ENCODE measurements at places on chromosomes 1 and 21. TPM values are rescaled to one million over a fixed set of nuclear protein-coding genes. Genes with fewer than 3 reads are reported as not detected.

GRCh38 chr1:116232989-116233514 is 121.9 kb downstream of the MAB21L3 start:
- no peak overlapping the region for H3K4me3 ChIP-seq
- no peak overlapping the region for H3K27ac ChIP-seq
- H3K36me3 ChIP-seq = no peaks in the 10 kb centered on the region

GRCh38 chr1:25795946-25796810 is 3.8 kb upstream of the SELENON start:
- H3K4me3 ChIP-seq = no peak overlapping the region
- H3K36me3 ChIP-seq = no peaks in the 10 kb centered on the region
- H3K4me1 ChIP-seq = peaks cover 26% of the 10 kb centered on the region
- H3K27me3 ChIP-seq = no peaks in the 10 kb centered on the region

GRCh38 chr1:58753431-58753866 is 30.4 kb downstream of the JUN start:
- H3K4me3 ChIP-seq = no peak overlapping the region
- H3K36me3 ChIP-seq = no peaks in the 10 kb centered on the region
- H3K27ac ChIP-seq = peak overlapping the region; percentile 95
- no peak for DNase-seq

- no peaks in the 10 kb centered on the region for H3K27me3 ChIP-seq
- H3K4me1 ChIP-seq = no peaks in the 10 kb centered on the region
- H3K27ac ChIP-seq = no peak overlapping the region
- H3K4me3 ChIP-seq = no peak overlapping the region
- no peaks in the 10 kb centered on the region for H3K36me3 ChIP-seq
These were observed 240.2 kb upstream of the PTBP2 start for GRCh38 chr1:96481409-96481808.

The AADACL4 gene
- polyA plus RNA-seq = 0.32 TPM

GRCh38 chr21:31349208-31349607 is 5.1 kb upstream of the TIAM1 start:
- H3K27ac ChIP-seq = no peak overlapping the region
- H3K4me1 ChIP-seq = peaks cover under 1% of the 10 kb centered on the region
- DNase-seq = no peak
- no peak overlapping the region for H3K4me3 ChIP-seq
- H3K36me3 ChIP-seq = no peaks in the 10 kb centered on the region

The SLC30A2 gene
- polyA plus RNA-seq = not detected

The ERO1B gene
- polyA plus RNA-seq = 0.79 TPM

GRCh38 chr1:81869307-81869706 is 68.6 kb downstream of the ADGRL2 start:
- peaks cover 2% of the 10 kb centered on the region for H3K4me1 ChIP-seq
- no peak for DNase-seq
- no peaks in the 10 kb centered on the region for H3K27me3 ChIP-seq
- H3K27ac ChIP-seq = no peak overlapping the region
- no peaks in the 10 kb centered on the region for H3K36me3 ChIP-seq
- H3K4me3 ChIP-seq = no peak overlapping the region

- H3K36me3 ChIP-seq = no peaks in the 10 kb centered on the region
- H3K4me3 ChIP-seq = no peak overlapping the region
- no peak overlapping the region for H3K27ac ChIP-seq
- DNase-seq = no peak
- H3K27me3 ChIP-seq = no peaks in the 10 kb centered on the region
These were observed 185.0 kb downstream of the MATN1 start for GRCh38 chr1:30538226-30538992.

The COL8A2 gene
- 2.6 TPM for polyA plus RNA-seq

- no peak for DNase-seq
- peaks cover 14% of the 10 kb centered on the region for H3K4me1 ChIP-seq
- no peaks in the 10 kb centered on the region for H3K27me3 ChIP-seq
- H3K27ac ChIP-seq = no peak overlapping the region
These were observed 4.1 kb downstream of the TMEM240 start for GRCh38 chr1:1536019-1536937.

DNA sequence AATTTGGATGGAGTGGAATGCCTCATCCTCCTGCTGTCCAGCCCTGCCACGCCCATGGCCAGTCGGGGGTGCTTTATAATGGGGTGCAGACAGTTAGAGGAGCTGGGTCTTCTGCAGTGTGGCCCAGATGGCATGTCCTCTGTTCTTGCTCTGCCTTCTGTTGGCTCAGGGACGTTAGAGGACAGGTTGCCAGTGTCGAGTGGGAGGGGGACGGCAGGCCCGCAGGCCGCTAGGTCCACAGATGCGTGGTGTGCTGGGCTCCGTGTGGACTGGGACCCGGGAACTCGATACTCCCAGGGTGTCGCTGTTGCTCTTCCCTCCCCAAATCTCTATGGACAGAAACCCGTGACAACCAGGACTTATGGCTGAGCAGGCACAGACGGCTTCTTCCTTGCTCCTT is 33.3 kb downstream of the SIM2 start:
- H3K4me3 ChIP-seq = no peak overlapping the region
- no peaks in the 10 kb centered on the region for H3K36me3 ChIP-seq
- no peak for DNase-seq
- no peak overlapping the region for H3K27ac ChIP-seq
- peaks cover 5% of the 10 kb centered on the region for H3K4me1 ChIP-seq

The AADACL3 gene
- polyA plus RNA-seq = not detected

The HSD3B2 gene
- not detected for polyA plus RNA-seq

DNA sequence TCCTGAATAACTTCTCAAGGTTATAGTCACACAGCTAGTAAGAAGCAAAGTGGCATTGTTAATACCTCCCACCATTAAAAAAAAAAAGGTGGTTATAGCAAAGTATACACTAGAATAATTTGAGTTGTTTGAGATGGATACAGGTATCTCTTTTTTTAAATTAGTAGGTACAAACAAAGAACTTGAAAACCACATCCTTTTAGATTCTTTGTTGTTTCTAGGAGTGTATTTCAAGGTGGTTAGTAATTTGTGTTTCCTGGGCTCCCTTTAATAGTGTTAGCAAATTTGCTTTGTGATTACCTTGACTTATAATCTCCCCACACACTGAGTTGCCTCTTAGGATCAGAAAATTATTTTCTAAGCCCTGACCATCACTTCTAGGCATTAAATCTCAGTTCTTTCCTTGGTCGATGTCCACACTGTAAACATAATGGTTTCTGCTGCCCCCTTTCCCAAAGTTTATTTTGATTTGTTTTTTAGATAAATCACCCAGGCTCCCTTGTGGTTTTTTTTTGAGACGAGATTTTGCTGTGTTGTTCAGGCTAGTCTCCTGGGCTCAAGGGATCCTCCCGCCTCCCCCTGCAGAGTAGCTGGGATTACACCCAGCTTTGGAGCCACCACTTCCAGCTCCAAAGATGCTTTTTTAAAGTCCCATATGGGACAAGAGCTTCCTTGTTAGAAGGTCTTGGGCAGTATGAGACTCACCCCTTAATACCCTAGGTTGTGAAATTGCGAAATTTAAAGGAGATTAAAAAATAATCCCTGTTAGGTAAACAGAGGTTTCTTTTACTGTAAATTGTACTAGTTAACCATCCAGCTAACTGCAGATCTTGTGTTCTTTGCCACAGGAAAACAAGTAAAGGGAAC is 6.2 kb downstream of the AKIRIN1 start:
- H3K36me3 ChIP-seq = peaks cover 46% of the 10 kb centered on the region
- H3K4me1 ChIP-seq = no peaks in the 10 kb centered on the region
- no peak overlapping the region for H3K27ac ChIP-seq
- DNase-seq = no peak
- H3K4me3 ChIP-seq = no peak overlapping the region
- no peaks in the 10 kb centered on the region for H3K27me3 ChIP-seq

GRCh38 chr1:15722836-15723532 is 13.1 kb upstream of the SLC25A34 start:
- H3K36me3 ChIP-seq = peaks cover 70% of the 10 kb centered on the region
- H3K4me1 ChIP-seq = no peaks in the 10 kb centered on the region
- no peak for DNase-seq
- no peak overlapping the region for H3K27ac ChIP-seq

The PKN2 gene
- 11.2 TPM for polyA plus RNA-seq

GRCh38 chr21:34675871-34676270 is 7.1 kb downstream of the CLIC6 start:
- no peak overlapping the region for H3K27ac ChIP-seq
- H3K27me3 ChIP-seq = peaks cover 26% of the 10 kb centered on the region
- H3K36me3 ChIP-seq = no peaks in the 10 kb centered on the region
- no peak overlapping the region for H3K4me3 ChIP-seq
- no peak for DNase-seq

DNA sequence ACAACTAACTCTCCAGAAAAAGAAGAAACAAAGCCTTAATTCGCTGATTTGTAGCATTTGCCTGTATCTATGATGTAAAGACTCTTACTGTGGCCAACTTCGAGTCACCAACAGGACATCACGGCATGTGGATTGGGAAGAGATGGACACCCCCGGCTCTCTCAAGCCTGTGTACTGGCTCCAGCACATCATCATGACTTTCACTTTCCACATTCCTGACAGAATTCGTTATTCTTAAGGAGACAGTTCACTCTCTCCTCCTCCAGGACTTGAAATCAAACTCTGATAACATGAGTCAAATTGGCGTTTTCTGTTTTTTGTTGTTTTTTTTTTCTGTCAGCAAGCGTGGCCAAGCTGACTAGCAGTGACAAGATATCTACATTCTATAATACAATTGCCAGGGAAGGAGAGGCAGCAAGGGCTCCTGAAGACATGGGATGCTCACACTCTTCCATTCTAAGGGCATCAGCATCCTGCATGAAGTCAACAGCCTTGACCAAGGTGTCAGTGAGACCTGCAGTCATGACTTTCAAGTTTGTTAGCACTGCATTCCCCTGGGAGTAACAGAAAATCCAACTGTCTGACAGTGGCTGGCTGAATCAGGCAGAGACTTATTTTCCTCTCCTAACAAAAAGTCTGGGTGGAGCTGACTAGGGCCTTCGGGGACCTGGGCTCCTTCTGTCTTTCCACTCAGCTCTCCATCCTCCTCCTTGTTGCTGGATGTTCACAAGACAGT is 13.3 kb upstream of the TRAF3IP3 start:
- H3K4me3 ChIP-seq = no peak overlapping the region
- DNase-seq = no peak
- H3K27me3 ChIP-seq = no peaks in the 10 kb centered on the region

- no peak for DNase-seq
- H3K27ac ChIP-seq = no peak overlapping the region
- H3K36me3 ChIP-seq = no peaks in the 10 kb centered on the region
- no peaks in the 10 kb centered on the region for H3K4me1 ChIP-seq
- H3K27me3 ChIP-seq = no peaks in the 10 kb centered on the region
These were observed 11.6 kb upstream of the POU2F1 start for GRCh38 chr1:167209044-167209443.

DNA sequence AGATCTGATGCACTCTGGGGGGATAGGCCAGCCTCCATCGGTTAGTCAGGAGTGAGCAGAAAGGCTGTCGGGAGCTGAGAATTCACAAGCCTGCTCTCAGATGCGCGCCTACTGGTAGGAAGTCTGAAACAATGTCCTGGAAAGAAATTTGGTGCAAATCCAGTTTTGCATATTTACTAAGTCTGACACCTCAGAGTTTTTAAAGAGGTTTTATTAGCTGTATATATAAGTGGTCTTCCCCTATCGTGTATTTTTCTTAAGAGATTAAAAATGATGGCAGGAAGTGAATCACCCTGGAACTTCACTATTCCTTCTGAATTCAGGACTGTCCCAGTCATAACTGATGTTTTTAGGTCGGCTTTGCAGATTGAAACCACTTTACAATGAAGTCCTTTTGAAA is 99.8 kb upstream of the C1orf105 start:
- no peaks in the 10 kb centered on the region for H3K27me3 ChIP-seq
- no peak for DNase-seq

GRCh38 chr1:7754234-7754633 is 16.9 kb upstream of the VAMP3 start:
- H3K4me3 ChIP-seq = no peak overlapping the region
- H3K36me3 ChIP-seq = peaks cover 2% of the 10 kb centered on the region
- no peaks in the 10 kb centered on the region for H3K27me3 ChIP-seq
- no peaks in the 10 kb centered on the region for H3K4me1 ChIP-seq
- DNase-seq = no peak

DNA sequence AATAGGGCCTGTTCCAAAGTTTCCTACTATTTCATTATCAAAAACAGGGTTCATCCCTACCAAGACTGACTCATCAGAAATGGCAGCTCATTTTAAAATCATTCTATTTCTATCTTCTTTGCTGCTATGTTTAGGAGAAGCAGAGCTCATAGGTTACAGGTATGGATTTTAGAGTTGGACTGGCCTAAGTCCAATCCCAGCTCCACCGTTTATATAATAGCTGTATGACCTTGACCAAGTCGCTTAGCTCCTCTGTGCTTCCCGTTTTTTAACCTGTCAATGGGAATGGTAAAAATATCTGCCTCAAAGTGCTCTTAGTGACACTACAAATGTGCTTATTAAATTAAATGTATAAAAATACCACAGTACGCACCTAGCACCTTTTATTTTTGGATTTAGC is 412.6 kb downstream of the ZP4 start:
- H3K27ac ChIP-seq = no peak overlapping the region
- no peak for DNase-seq
- H3K4me1 ChIP-seq = no peaks in the 10 kb centered on the region
- H3K36me3 ChIP-seq = no peaks in the 10 kb centered on the region

The PRELP gene
- polyA plus RNA-seq = 0.26 TPM
